ENCODE measurements at places on chromosomes 4 and X. TPM values are rescaled to one million over a fixed set of nuclear protein-coding genes. Genes with fewer than 3 reads are reported as not detected.

GRCh38 chr4:25169446-25169845 lies 9.2 kb upstream of the SEPSECS start:
- DNase-seq = no peak

DNA sequence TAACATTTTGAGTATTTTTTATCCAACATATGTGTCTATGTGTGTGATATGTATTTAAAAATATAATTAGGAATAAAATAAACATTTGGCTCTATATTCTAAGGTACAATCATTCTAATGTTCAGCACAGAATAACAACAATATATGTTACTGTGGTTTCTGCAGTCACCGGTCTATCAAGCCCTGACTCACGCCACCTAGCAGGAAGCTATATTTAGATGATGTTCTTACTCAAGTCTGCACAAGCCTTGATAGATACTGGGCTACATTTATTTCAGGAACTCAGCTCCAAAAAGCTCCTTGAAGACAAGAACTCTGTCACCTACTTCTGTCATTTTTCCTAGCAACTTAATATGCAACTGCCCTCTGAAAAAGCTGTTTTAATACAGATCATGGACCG lies 152.0 kb upstream of the FTHL17 start:
- DNase-seq = no peak

Gene ASMT
- not detected for polyA plus RNA-seq

- DNase-seq = no peak
Measured at GRCh38 chr4:74845834-74846233, 51.5 kb upstream of the BTC start.

- DNase-seq = no peak
Measured at GRCh38 chr4:118881512-118882146, 7.0 kb upstream of the SYNPO2 start.

Gene PDGFC
- polyA plus RNA-seq = 77.7 TPM

DNA sequence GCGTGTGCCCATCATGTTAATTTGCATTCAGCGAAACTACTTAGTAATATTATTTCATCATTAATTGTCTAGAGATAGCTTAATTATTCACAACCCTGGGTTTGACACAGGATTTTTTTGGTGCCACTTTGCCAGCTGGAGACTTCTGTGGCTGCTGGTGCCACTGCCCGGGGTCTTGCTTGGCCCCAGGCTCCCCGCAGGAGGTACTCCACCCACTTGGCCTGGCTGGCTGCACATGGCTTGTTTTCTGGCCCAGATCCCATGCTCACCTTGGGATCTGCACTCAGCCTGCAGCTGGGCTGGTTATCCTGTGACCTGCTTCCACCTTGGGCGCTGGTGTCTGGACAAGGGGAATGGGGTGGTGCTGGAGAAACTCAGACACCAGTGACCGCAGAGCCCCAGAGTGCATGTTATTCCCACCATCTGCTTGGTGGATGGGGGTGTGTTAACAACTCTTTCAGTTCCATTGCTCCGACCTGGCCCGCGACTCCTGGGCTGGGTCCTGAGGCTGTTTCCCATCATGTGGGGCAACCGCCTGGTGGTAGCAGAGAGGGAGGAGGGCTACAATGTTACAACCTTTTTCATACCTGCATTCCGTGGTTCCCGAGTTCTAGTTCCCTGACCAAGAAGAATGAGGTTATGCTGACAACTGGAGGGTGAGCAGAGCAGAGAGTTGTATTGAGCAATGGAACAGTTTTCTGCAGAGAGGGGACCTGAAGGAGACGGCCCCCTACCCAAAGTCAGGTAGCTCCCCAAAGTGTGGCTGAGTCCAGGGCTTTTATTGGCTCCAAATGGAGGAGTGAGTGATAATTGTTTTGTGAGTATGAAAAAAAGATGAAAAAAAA lies 1950.0 kb upstream of the IGFBP7 start:
- no peak for DNase-seq

GRCh38 chrX:18278449-18278848 lies 57.8 kb upstream of the BEND2 start:
- no peak for DNase-seq

Gene ZFYVE28
- 1.7 TPM for polyA plus RNA-seq

- no peak for DNase-seq
Measured at GRCh38 chr4:98557194-98557892, 101.1 kb downstream of the TSPAN5 start.

Gene RS1
- 0.07 TPM for polyA plus RNA-seq

DNA sequence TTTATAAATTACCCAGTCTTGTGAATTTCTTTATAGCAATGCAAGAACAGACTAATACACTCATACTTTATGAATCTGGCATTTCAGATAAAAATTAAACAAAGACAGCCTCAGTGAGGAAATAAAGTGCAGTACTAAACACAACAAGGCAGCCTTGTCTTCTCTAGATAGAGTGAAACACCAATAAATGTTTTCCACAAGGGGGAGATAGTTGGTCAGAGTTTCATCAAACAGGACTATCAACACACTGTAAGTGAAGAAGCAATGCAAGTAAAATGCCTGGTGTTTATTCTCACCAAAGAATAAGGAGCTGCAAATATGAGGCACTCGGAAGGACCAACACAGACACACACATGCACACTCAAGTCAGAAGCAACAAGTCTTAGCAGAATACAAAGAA lies 62.8 kb downstream of the FAM9B start:
- DNase-seq = no peak

Measured in renal cortex interstitium (tissue), 15 donors.